ENCODE measurements at places on chromosomes 13 and 19.

- peak; percentile 94 for DNase-seq
Observed at GRCh38 chr13:99228737-99229691, 28.4 kb downstream of the UBAC2 start.

DNA sequence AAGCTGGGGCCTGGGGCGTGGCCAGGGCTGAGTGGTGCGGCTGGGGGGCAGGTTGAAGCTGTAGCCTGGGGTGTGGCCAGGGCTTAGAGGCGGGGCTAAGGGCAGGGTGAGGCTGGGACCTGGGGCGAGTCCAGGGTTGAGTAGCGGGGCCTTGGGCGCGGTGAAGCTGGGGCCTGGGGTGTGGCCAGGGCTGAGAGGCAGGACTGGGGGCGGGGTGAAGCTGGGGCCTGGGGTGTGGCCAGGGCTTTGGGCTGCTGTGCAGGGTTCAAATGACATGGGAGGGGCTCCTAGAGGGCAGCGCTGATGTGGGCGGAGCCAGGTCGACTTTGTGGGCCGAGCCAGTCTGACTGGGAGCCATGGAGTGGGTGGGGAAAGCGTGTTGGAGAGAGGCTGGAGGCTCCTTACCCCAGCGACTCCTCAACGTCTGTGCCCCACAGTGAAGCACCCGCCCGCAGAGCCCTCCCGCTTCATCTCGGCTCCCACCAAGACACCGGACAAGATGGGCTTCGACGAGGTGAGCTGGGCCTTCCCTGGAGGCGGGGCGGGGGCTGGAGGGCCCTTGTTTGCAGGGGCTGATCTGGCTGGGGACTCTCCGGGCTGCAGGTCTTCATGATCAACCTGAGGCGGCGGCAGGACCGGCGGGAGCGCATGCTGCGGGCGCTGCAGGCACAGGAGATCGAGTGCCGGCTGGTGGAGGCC, 21.5 kb downstream of the COLGALT1 start:
- no peak for DNase-seq

GRCh38 chr13:33490461-33491327, 205.1 kb upstream of the STARD13 start:
- no peak for DNase-seq

- peak; percentile 72 for DNase-seq
Observed at GRCh38 chr13:66532146-66532545, 698.0 kb downstream of the PCDH9 start.

GRCh38 chr19:35294859-35295791, 3.2 kb downstream of the MAG start:
- no peak for DNase-seq

GRCh38 chr13:84985860-84986259, 813.4 kb downstream of the SLITRK6 start:
- no peak for DNase-seq

- no peak for DNase-seq
Observed at GRCh38 chr13:70714993-70715392, 606.7 kb upstream of the KLHL1 start.

DNA sequence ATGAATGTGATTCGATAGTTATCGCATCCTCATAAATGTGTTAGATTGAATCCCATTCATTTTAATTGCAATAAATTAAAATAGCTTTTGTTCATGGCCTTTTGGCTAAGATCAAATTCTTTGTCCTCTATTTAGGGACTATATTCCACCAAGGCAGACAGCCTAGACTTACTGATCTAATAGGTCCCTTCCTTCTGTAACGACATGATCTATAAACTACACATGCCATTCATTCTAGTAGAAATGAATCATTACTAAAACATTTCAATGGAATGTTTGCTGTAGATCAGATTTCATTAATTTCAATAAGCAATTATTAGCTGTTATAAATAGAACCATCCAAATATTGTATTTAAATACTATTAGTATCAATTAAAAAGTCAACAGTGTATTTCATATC, 526.6 kb upstream of the KLHL1 start:
- DNase-seq, result no peak

- peak; percentile 82 for DNase-seq
Observed at GRCh38 chr19:4914736-4915501, 5.6 kb downstream of the UHRF1 start.

- DNase-seq, result no peak
Observed at GRCh38 chr19:11261971-11262839, at the start of gene DOCK6. Gene DOCK6, minus strand, starts transcription at chr19:11262524. Its CDS starts 84 bp downstream, at chr19:11262440.

GRCh38 chr19:3406571-3407111, 40.3 kb downstream of the NFIC start:
- no peak for DNase-seq

- peak; percentile 44 for DNase-seq
Observed at GRCh38 chr19:42284066-42284501, 15.0 kb downstream of the CIC start.

DNA sequence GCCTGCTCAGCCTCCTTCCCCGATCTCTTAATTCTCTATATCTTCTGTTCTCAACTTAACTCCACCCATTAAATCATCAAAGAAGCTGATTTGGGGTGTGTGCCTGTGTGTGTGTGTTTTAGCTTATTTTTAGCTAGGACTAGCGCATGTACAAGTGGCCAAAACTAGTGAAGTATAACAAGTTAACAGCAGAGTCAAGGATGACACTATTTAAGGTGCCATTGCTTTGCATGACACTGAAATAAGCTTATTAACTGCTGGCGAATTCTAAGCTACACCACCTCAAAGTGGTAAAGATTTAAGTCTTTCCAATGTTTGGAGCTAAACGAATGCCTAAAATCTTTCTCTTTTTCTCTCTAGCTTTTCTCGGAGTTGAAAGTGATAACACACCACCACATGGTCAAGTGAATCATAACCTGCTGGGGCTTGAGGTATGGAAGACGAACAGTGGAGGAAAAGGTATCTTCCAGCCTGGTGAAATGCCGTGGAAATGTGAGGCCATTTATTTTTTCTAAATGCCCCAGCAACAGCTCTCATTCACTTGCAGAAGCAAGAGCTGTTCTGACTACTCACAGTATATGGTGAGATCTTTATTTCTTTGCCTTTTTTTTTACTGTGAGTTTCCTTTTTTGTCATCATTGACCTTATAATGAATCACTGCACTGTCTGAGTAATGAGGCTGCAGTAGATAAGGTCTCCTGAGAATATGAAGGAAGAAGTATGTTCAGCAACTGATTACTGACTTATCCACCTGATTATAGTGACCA, 570.3 kb downstream of the PCDH9 start:
- peak; percentile 74 for DNase-seq

- DNase-seq, result no peak
Observed at GRCh38 chr19:5254543-5254942, 86.1 kb downstream of the PTPRS start.

DNA sequence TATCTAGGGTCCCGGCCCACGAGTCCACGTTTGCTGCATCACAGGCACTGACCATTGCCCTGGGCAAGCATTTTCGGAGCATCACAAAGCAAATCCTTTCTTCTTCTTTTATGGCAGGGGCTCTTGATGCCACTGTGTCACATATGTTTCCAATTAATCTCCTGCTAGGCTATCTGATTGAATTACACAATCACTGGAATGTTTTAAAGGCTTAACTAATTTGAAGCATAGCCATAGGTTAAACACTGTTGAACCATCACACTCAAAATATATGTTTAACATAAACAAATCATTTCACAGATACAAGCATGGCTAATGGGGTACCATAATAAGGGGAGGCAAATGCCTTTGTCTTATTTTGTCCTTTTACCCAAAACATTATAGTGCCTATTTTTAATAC, 338.3 kb downstream of the POU4F1 start:
- DNase-seq, result no peak

- no peak for DNase-seq
Observed at GRCh38 chr13:48398450-48399095, 14.3 kb downstream of the LPAR6 start.

GRCh38 chr13:111393221-111393790, 72.9 kb downstream of the TEX29 start:
- DNase-seq, result no peak

- no peak for DNase-seq
Observed at GRCh38 chr19:6259312-6259861, 20.4 kb downstream of the MLLT1 start.

DNA sequence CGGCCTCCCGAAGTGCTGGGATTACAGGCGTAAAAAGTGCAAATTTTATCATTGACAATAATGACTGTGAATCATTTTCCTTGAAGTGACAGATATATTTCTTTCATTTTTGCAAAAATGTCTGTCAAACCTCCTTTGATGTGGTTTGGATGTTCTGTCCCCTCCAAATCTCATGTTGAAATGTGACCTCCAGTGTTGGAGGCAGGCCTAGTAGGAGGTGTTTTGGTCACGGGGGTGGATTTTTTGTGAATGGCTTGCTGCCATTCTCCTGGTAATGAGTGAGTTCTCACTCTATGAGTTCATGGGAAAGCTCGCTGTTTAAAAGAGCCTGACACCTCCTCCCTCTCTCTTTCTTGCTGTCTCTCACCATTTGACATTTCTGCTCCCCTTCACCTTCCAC, 5.5 kb upstream of the SLC1A6 start:
- no peak for DNase-seq

- no peak for DNase-seq
Observed at GRCh38 chr13:76813000-76813691, 73.1 kb downstream of the KCTD12 start.

DNA sequence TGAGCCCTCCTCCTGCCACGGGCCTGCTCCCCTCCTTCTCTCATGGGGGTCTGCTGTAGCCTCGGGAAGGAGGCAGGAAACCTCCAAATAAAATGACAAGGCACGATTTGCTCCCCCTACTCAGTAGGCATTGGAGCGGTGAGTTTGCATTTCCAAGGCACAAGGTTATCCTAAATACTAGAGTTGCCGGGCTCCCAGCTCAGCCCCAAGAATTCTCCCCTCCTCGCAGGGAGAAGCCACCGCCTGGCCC, 1.5 kb downstream of the CEBPA start:
- DNase-seq, result no peak

GRCh38 chr19:18894254-18895037, 1.5 kb downstream of the CERS1 start:
- peak; percentile 30 for DNase-seq

Measured in astrocyte (in vitro differentiated cells and primary cell).